ENCODE measurements at places on chromosomes 13 and 19.

DNA sequence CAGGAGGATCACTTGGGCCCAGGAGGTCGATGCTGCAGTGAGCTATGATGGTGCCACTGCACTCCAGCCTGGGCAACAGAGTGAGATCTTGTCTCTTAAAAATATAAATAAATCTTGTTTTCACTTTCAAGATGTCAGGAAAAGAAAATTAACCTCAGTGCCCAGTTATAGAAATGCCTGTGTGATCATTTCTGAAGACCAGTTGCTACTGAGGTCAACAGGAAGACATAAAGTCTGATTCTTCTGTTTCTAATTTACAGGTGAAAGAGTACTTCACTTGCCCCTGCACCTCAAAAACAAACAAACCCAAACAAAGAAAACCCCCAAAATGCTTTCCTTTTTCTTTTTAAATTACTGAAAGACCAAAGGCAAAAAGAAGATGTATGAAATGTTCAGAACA is 174.3 kb upstream of the NBEA start:
- no peak for DNase-seq

DNA sequence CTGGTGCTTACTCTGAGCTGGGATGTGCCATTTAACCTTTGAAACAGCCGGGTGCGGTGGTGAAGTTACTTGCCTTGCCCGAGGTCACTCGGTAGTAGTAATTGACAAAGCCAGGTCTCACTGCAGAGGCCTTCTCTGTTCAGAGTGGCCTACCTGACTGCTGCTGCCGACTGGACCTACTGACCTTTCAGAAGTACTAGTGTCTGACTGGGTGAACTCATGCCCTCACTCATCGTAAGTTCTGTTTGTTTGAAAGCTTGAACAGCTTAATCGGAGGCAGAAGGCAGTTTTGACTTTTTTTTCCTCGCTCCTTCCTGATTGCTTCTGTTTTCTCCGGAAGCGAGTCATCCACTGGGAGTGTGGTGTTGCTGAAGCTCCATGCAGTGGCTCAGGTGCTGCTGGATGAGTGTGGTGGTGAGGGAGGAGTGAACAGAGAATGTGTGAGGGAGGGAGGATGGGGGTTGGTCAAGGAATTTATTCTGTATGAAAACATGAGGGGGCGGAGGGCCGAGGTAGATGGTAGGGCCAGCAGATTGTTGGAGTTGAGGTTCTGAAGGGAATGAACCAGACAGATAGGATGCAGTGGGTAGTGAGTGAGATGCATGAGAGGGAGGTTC is 2.7 kb downstream of the SPINT2 start:
- peak; percentile 53 for DNase-seq

GRCh38 chr19:10450853-10451609 is 30.7 kb downstream of the PDE4A start:
- DNase-seq: no peak

GRCh38 chr13:93653776-93654175 is 427.2 kb downstream of the GPC6 start:
- DNase-seq: no peak

GRCh38 chr13:80989241-80989640 is 648.3 kb upstream of the SPRY2 start:
- no peak for DNase-seq

Measured in fibroblast of skin of right quadriceps (primary cell).